ENCODE measurements at places on chromosomes 3 and 15. TPM values are rescaled to one million over a fixed set of nuclear protein-coding genes. Genes with fewer than 3 reads are reported as not detected.

DNA sequence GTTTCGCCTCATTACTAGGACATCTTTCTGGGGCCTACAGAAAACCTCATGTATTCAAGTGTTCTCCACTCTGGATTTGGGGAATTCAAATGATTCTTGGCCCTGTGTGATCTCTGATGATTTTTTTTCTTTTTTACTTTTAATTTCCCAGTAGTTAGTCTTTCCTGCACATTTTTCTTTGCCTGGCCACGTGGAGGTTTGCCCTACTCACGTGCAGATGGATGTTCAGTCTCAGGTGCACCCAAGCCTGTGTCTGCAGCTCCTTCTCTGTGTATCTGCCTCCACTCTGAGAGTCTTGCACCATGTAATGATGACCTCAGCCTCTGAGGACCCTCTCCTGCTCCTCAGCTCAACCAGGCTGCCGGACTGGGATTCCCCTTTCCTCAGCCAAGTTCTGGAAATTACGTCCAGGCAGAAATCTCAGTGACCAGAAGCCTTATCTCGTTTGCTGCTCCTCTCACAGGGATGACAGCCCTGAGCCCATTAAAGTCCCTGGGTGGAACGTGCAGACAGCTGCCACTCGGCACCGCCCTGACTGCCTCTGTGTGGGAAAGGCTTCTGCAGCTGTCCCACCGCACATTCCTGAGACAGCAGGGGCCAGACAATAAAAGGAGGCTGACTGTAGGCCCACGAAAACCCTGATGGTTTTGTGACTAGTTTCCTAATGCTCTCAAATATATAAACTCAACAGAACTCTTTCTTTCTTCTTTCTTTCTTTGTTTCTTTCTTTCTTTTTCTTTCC is 31.4 kb upstream of the GABRB3 start:
- no peak for DNase-seq

GRCh38 chr3:51711352-51712037 is 4.6 kb downstream of the GRM2 start:
- no peak for DNase-seq

Gene UBE2Q2
- total RNA-seq, result 19.3 TPM

GRCh38 chr3:108006077-108006771 is 84.6 kb downstream of the CD47 start:
- DNase-seq, result no peak

- DNase-seq, result no peak
These were observed 63.7 kb upstream of the THSD4 start for GRCh38 chr15:71051539-71051938.

Gene C3orf22
- total RNA-seq, result not detected

Gene HES1
- total RNA-seq, result 32.1 TPM

- DNase-seq, result peak; percentile 64
These were observed 975 bp upstream of the FOXP1 start for GRCh38 chr3:71584394-71585011.

- DNase-seq, result no peak
These were observed 388.0 kb upstream of the WNT5A start for GRCh38 chr3:55875113-55875512.

Gene TM6SF1
- 30.2 TPM for total RNA-seq

DNA sequence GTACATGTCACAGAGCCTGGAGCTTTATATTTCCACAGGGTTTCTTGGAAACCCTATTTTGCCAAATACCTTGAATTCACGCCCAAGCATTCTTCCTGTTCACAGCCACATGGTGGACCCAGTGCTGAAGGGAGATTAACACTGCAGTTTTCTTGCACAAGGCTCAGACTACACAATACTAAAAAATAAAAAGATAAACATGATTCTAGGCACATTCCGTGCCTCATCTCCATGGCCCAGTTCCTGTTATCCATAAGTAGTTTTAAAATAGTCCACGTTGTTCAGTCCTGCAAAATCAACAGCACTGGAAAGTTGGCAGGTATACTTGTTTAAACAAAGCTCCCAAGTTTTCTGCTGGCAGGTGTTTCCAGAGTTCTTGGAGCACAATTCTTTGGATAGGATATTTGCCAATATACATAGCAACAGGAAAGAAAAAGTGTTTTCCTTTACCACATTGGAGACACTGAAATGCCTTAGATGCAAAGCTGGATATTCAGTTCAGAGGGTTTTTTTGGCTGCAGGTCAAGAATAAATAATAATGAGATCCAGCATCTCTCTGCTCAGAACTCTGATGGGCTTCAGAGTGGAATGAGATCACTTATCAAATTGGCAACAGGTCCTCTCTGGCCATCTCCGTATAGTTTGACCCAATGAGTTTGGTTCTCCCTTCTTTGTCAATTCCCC is 88.1 kb upstream of the TGFBR2 start:
- DNase-seq, result peak; percentile 80

All from right atrium auricular region (tissue), 2 donors.